PC-9 (cell line): ENCODE measurements at places on chromosomes 1 and 21. TPM values are rescaled to one million over a fixed set of nuclear protein-coding genes. Genes with fewer than 3 reads are reported as not detected.

DNA sequence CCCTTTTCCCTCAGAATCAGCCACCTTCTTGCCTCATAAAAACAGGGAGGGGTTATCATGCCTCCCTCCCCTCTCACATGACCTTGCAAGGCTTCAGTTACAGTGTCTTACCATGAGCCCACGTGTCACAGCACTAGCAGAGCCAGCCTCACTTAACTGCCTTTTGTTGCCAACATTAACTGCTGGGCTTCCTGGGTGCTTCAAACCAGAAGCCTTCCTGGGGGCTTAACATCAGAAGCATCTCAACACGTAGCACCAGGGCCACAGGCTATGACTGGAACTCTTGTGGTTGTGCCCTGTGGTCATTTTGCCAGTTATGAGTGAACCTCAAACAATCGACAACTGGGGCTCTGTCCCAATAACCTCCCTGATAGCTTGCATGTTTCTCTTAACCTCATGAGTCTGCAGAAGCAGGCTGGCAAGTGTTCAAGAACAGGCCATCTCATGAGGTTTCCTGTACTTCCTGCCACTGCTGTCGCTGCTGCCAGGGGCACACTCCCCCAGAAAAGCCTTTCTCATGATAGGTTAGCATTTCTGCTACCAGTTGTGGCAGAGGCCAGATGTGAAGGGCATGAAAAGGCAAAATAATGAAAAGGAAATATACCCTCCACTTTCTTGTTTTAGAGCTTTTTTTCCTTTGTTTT, 132.2 kb downstream of the GLUL start:
- no peaks in the 10 kb centered on the region for H3K36me3 ChIP-seq
- H3K4me1 ChIP-seq = peaks cover 13% of the 10 kb centered on the region

DNA sequence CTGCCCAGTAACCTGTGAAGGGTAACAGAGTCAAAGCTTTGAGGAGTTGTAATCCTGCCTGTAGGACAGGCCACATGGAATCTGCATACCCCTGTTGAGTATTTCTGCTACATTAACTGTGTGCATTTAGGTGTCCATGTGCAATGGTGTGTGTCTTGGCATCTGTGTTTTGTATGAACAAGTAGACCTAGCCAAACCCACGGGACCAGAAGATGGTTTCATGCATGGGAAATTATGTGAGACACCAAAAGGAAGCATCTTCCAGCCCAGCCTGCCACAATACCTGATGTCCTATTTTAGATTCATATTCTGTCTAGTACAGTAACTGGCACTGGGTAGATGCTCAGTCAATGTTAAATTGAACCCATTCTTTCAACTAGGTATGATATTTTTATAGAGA, 70.8 kb upstream of the KCND3 start:
- no peak overlapping the region for H3K27ac ChIP-seq
- no peak for DNase-seq
- no peak overlapping the region for H3K4me3 ChIP-seq

DNA sequence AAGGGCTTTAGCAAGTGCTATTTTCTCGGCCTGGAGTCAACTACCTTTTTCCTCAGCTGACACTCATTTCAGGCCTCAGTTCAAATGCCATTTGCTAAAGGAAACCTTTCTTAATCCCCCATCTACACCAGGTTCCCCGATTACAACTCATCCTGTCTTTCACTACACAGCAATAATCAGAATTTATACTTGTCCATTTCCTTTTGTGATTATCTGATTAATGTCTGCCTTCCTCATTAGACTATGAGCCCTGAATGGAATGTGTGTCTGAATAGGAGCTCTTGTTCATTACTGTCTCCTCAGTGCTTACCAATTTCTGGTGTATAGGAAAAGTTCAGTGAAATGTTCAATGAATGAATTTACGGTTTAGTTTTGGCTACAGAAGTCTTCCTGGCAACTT, 36.9 kb downstream of the ATP1B1 start:
- H3K27ac ChIP-seq = no peak overlapping the region
- H3K4me3 ChIP-seq = no peak overlapping the region
- peaks cover 2% of the 10 kb centered on the region; the same call in 1 of the 2 replicates for H3K4me1 ChIP-seq
- H3K36me3 ChIP-seq = no peaks in the 10 kb centered on the region
- no peaks in the 10 kb centered on the region for H3K27me3 ChIP-seq
- DNase-seq = no peak

GRCh38 chr1:18651713-18652112, 21.1 kb downstream of the PAX7 start:
- no peak overlapping the region for H3K27ac ChIP-seq
- H3K4me3 ChIP-seq = no peak overlapping the region
- DNase-seq = no peak
- H3K27me3 ChIP-seq = no peaks in the 10 kb centered on the region
- H3K36me3 ChIP-seq = no peaks in the 10 kb centered on the region
- H3K4me1 ChIP-seq = peaks cover 11% of the 10 kb centered on the region

DNA sequence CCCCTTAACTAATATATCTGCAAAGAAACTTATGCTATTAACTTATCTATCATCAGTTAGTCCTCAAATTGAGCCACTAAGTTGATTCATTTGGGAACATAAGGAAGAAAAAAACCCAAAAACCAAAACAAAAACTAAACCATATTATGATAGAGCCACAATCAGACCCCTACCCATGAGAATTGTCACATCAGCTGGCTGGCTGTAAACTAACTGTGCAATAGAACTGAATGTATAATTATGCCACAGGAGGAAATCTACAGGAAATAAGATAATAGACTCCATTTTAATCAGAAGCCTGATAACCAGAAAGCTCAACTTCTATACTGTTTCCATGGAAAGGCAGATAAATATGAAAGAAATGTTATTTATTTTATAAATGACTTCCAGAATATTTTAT, 110.0 kb downstream of the RGL1 start:
- H3K27me3 ChIP-seq = no peaks in the 10 kb centered on the region
- H3K4me1 ChIP-seq = peaks cover 12% of the 10 kb centered on the region
- H3K36me3 ChIP-seq = peaks cover 5% of the 10 kb centered on the region; the same call in 1 of the 2 replicates
- DNase-seq = no peak

MYCL gene
- total RNA-seq = 3.8 and 6.2 TPM in 2 replicates

DNA sequence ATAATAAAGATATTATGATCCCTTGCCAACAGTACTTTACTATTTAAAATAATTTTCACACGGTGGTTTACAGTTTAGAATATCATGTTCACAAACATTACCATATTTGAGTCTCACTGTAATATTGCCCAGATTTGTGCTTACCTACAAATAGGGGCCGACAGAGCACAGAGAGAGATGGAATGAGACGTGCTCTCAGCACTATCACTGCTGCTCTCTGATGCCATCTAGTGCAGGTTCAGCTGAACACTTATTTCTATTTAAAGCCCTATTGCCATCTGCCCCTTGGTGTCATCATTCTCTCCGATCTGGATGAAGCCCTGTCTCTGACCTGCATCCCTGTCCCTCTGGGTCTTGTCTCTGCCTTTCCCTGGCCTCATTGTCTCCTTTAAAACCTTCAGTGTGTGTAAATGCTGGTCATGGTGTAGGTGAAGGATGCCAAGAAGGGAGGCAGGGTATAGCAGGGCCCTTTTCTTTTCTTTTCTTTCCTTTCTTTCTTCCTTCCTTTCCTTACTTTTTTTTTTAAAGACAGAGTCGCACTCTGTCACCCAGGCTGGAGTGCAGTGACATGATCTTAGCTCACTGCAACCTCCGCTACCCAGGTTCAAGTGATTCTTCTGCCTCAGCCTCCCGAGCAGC, 6.9 kb upstream of the GPATCH4 start:
- H3K27ac ChIP-seq = no peak overlapping the region
- peak; percentile 43 for DNase-seq
- H3K4me3 ChIP-seq = no peak overlapping the region; the same call in 1 of the 2 replicates
- peaks cover 18% of the 10 kb centered on the region; the same call in 1 of the 2 replicates for H3K4me1 ChIP-seq
- H3K36me3 ChIP-seq = no peaks in the 10 kb centered on the region

DNA sequence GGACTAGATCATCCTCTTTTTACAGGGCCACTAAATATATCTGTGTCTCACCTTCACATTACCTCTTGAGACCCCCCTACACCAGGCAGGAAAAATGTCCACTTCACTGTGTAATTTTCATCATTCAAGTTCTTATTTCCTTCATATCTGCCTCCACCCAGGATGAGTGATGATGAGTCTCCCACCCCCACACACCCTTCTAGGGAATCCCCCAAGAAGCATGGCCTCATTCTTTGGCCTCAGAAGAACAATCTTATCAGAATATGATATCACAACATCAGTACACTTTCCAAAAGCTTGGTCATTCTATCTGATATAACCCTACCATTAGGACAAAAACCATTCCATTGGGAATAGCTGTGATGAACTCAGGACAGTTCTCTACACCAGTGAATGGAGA, 170.3 kb upstream of the DUSP10 start:
- no peaks in the 10 kb centered on the region for H3K36me3 ChIP-seq
- peaks cover 22% of the 10 kb centered on the region for H3K4me1 ChIP-seq
- H3K27me3 ChIP-seq = no peaks in the 10 kb centered on the region
- no peak for DNase-seq
- H3K27ac ChIP-seq = no peak overlapping the region

CYP4A22 gene
- total RNA-seq = not detected in 2 replicates

DNA sequence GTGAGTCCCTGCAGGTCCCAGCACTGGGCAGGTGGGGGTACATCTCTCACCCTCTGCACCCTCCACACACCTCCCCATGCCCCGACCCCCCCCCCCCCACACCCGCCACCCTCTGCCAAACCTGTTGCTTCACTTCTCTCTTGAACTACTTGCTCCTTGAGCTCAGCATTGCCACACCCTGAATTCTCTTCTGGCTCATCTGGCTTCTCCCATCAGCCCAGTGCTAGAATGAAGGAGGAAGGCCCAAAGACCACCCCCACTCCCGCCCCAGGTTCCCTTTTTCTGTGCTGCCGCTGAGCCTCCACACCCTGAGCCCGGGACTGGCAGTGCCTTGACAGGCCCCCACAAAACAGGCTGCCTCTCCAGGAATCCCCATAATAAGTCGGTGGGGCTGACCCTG, 6.4 kb upstream of the TNNI1 start:
- no peak overlapping the region for H3K4me3 ChIP-seq
- no peaks in the 10 kb centered on the region for H3K4me1 ChIP-seq
- H3K27ac ChIP-seq = no peak overlapping the region
- no peaks in the 10 kb centered on the region for H3K27me3 ChIP-seq
